ENCODE measurements at places on chromosomes 3 and 15. TPM values are rescaled to one million over a fixed set of nuclear protein-coding genes. Genes with fewer than 3 reads are reported as not detected.

- H3K27me3 ChIP-seq = no peaks in the 10 kb centered on the region
- no peaks in the 10 kb centered on the region for H3K36me3 ChIP-seq
- no peaks in the 10 kb centered on the region for H3K4me1 ChIP-seq
- no peak overlapping the region for H3K27ac ChIP-seq
- no peak overlapping the region for H3K4me3 ChIP-seq
- no peak for DNase-seq
Observed at GRCh38 chr15:67505675-67506572, 15.0 kb upstream of the C15orf61 start.

GRCh38 chr3:29906906-29907305, 626.0 kb downstream of the RBMS3 start:
- H3K4me3 ChIP-seq = no peak overlapping the region
- H3K36me3 ChIP-seq = no peaks in the 10 kb centered on the region
- no peaks in the 10 kb centered on the region for H3K4me1 ChIP-seq
- H3K27me3 ChIP-seq = no peaks in the 10 kb centered on the region
- no peak for DNase-seq

- H3K27me3 ChIP-seq = no peaks in the 10 kb centered on the region
- DNase-seq = no peak
- no peaks in the 10 kb centered on the region for H3K36me3 ChIP-seq
- no peak overlapping the region for H3K4me3 ChIP-seq
- no peak overlapping the region for H3K27ac ChIP-seq
Observed at GRCh38 chr3:27507111-27507510, 22.9 kb upstream of the SLC4A7 start.

DNA sequence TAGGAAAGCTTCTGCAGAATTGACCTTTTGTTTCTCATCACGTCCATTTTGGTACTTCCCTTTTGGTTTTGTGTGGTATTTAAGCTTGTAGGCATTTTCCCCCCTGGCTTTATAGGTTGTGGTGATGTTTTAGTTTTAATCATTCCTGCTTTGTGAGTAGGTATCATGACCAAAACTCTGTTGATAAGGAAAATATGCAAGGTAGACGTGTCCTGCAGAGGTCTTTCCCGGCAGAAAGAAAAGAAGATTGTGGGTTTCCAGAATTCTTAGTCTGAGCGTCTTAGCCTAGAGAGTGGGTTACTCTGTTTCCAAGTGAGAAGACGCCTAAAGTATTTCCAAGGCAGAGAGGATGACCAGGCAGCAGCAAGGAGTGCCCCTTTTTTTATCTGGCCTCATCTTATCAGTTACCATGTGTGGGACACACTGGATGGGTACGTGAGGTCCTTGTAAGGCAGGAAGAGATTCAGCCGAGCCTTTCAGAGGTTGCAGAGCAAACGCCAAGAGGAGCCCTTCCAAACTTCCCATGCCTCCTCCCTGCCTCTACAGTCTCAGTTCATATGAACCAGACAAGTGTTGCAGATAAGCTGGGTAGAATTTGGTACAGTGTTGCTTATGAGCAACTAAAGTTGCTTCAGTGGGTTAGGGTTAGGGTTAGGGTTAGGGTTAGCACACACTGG, 58.8 kb downstream of the ARNT2 start:
- no peak for DNase-seq
- no peak overlapping the region for H3K4me3 ChIP-seq
- no peaks in the 10 kb centered on the region for H3K4me1 ChIP-seq
- H3K27ac ChIP-seq = no peak overlapping the region
- H3K36me3 ChIP-seq = no peaks in the 10 kb centered on the region

DNA sequence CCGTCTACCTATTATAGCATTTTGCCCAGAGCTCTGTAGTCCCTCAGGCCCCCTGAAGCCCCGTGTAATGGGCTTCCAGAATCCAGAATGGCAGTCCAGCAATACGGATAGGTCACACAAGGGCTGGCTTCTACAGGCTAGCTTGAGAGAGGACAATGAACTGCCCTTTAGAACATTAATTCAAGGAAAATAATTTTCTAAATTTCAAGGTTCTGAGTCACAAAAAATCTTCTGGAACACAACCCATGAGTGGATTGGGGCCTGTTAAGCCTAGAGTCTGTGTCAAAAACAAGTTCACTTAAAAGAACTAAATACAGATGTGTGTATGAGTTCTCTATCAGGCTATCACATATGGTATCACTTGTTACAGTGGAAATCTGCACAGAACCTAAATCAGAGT, 28.8 kb downstream of the DCP1A start:
- no peaks in the 10 kb centered on the region for H3K4me1 ChIP-seq
- H3K36me3 ChIP-seq = no peaks in the 10 kb centered on the region
- no peak overlapping the region for H3K4me3 ChIP-seq
- DNase-seq = no peak

NCK1 gene
- 48.4 TPM for total RNA-seq

- no peaks in the 10 kb centered on the region for H3K27me3 ChIP-seq
- H3K4me1 ChIP-seq = no peaks in the 10 kb centered on the region
- H3K4me3 ChIP-seq = no peak overlapping the region
- H3K36me3 ChIP-seq = no peaks in the 10 kb centered on the region
- H3K27ac ChIP-seq = no peak overlapping the region
- no peak for DNase-seq
Observed at GRCh38 chr3:435161-435560, 238.6 kb downstream of the CHL1 start.

OR5K1 gene
- total RNA-seq = not detected

GRCh38 chr3:5726621-5727020, 539.1 kb downstream of the EDEM1 start:
- no peak overlapping the region for H3K27ac ChIP-seq
- H3K4me3 ChIP-seq = no peak overlapping the region
- H3K36me3 ChIP-seq = no peaks in the 10 kb centered on the region
- H3K27me3 ChIP-seq = no peaks in the 10 kb centered on the region
- no peak for DNase-seq
- no peaks in the 10 kb centered on the region for H3K4me1 ChIP-seq

DNA sequence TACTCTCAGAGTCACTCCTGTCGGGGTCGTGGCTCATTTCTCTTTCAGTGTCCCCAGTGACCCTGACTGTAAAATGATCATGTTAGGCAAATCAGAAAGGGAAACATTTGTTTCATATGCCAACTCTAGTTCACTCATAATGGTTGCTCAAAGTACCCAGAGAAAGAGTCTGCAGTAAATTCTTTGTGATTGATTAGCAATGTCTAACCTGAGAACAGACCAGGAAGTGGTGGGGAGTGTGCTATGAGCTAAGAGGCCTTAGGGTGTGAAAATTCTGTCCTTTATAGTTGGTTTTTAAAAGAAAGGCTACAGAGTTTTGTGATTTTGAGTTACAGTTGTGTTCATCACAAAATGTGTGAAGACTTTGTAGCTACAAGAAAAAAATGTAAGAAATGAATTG, 108.9 kb downstream of the EDEM1 start:
- H3K4me1 ChIP-seq = no peaks in the 10 kb centered on the region
- no peak for DNase-seq
- H3K27ac ChIP-seq = no peak overlapping the region
- no peaks in the 10 kb centered on the region for H3K36me3 ChIP-seq
- no peaks in the 10 kb centered on the region for H3K27me3 ChIP-seq
- H3K4me3 ChIP-seq = no peak overlapping the region

DNA sequence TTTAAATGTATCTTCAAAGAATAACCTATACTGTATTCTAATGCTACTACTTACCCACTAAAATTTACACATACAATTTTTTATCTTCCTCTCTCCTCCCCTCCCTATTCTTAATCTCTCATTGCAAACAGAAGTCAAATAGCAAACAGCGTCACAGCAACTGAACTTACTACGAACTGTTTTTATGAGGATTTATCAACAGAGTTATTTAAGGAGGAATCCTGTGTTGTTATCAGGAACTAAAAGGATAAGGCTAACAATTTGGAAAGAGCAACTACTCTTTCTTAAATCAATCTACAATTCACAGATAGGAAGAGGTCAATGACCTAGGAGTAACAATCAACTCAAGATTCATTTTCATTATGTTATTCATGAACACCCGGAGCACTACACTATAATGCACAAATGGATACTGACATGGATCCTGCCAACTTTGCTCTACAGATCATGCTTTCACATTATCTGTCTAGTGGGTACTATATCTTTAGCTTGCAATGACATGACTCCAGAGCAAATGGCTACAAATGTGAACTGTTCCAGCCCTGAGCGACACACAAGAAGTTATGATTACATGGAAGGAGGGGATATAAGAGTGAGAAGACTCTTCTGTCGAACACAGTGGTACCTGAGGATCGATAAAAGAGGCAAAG, 984 bp downstream of the FGF7 start:
- no peaks in the 10 kb centered on the region for H3K36me3 ChIP-seq
- H3K4me3 ChIP-seq = peak overlapping the region; percentile 45
- peak overlapping the region; percentile 85 for H3K27ac ChIP-seq
- DNase-seq = no peak

DPH6 gene
- total RNA-seq = 38.3 TPM

DNA sequence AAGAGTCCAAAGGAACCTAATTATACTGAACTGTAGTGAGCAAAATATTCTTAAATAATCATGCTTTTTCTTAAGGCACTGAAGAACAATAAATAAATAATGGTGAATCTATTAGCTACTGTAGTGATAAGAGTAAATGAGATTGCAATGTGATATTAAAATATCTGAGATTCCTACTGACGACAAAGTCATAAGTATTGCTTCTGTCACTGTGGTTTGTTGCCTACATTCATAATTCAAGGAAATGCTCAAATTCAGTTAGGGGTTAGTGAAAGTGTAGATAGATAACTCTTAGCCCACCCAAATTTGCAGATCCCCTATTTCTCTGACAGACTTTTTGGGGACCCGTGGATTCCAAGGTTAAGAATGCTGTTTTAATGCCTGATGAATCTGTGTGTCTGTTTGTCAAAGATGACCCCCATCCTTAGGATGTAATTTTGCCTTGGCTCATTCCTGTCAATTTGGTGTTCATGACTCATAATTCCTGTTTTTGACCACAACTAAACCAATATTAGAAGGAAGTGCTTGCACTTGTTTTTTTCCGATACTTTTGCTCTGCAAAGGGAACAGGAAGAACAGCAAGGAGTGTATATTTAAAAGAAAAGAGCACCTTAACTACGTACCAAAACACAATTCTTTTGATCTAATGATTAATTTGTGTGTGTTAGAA, 86.7 kb downstream of the MAGI1 start:
- H3K27ac ChIP-seq = no peak overlapping the region
- DNase-seq = no peak
- H3K4me1 ChIP-seq = no peaks in the 10 kb centered on the region
- no peaks in the 10 kb centered on the region for H3K27me3 ChIP-seq
- no peak overlapping the region for H3K4me3 ChIP-seq

DNA sequence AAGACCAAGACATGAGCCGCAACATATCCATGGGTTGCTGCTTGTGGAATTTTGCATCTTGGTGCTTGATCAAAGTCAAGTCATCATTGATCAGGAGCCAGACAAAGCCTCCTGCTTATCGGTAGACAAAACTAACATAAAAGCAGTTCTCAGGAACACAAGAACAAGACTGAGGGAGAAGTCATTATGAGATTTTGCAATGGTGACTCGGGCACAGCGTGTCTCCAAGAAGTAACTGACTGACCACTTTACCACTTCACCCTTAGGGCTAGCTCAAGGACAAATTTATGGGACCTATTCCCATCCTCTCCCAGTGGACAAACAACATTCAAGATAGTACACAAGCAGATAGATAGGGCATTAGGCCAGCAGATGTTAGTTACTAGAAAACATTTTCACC, 68.1 kb upstream of the LIMD1 start:
- H3K4me1 ChIP-seq = no peaks in the 10 kb centered on the region
- no peak overlapping the region for H3K4me3 ChIP-seq
- no peak overlapping the region for H3K27ac ChIP-seq
- H3K27me3 ChIP-seq = no peaks in the 10 kb centered on the region
- no peak for DNase-seq
- no peaks in the 10 kb centered on the region for H3K36me3 ChIP-seq

CCDC39 gene
- not detected for total RNA-seq

- no peaks in the 10 kb centered on the region for H3K27me3 ChIP-seq
- DNase-seq = no peak
- no peak overlapping the region for H3K4me3 ChIP-seq
Observed at GRCh38 chr3:142275856-142276255, 50.5 kb upstream of the GK5 start.

GRCh38 chr15:25655207-25655948, 207.7 kb downstream of the ATP10A start:
- H3K27me3 ChIP-seq = no peaks in the 10 kb centered on the region
- no peaks in the 10 kb centered on the region for H3K36me3 ChIP-seq
- H3K27ac ChIP-seq = no peak overlapping the region
- H3K4me3 ChIP-seq = no peak overlapping the region

GRCh38 chr3:21274079-21274571, 476.9 kb downstream of the ZNF385D start:
- H3K4me3 ChIP-seq = no peak overlapping the region
- no peaks in the 10 kb centered on the region for H3K36me3 ChIP-seq
- H3K27ac ChIP-seq = no peak overlapping the region
- H3K27me3 ChIP-seq = no peaks in the 10 kb centered on the region
- H3K4me1 ChIP-seq = no peaks in the 10 kb centered on the region
- DNase-seq = no peak

DNA sequence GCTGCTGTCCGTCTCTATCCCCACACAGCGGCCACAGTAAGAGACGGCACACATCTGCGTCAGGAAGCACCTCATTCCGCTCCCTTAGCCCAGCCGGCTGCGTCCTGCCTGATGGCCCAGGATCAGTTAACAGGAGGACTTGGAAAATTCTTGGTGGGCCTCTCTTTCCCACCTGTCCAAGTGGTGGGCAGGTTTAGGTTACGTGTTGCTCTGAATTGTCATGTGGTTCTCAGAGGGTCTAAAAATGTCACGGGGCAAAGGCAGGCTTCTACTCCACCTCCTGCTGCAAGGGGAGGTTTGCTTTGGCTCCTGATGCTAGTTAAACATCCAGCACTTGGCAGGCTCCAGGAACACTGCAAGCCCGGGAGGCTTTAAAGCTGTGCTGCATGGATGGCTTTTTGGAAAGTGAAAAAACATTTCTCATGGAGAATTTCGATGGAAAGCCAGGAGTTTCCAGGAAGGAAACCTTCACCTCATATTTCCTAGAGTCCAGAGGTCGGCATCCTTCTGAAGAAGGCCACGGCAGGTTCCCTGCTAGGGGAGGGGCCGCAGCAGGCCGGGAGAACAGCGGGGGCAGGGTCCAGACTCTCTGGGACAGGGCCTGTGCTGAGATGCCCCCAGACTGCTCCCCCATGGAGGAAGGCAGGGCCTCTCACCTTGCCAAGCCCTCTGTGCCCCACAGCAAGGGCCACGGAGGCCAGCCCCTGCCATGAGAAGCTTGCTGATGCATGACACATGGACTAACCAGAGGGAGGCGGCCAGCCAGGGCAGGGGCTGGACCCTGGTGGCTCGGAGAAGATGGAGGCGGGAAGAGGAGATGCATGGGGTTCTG, 10.8 kb downstream of the CTSH start:
- H3K4me3 ChIP-seq = no peak overlapping the region
- H3K4me1 ChIP-seq = no peaks in the 10 kb centered on the region
- H3K27ac ChIP-seq = peak overlapping the region; percentile 56
- no peaks in the 10 kb centered on the region for H3K27me3 ChIP-seq

DNA sequence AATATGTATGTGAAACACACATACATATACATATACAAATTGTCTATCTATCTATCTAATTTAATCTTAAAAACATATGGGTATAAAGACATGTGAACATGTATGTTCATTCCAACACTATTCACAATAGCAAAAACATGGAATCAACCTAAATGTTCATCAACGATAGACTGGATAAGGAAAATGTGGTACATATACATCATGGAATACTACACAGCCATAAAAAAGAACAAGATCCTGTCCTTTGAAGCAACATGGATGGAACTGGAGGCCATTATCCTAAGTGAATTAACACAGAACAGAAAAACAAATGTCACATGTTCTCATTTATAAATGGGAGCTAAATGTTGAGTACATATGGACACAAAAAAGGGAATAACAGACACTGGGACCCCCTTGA, 5.8 kb downstream of the CCR9 start:
- no peak for DNase-seq
- H3K27me3 ChIP-seq = no peaks in the 10 kb centered on the region
- no peaks in the 10 kb centered on the region for H3K36me3 ChIP-seq
- H3K4me1 ChIP-seq = no peaks in the 10 kb centered on the region
- no peak overlapping the region for H3K27ac ChIP-seq

IL12A gene
- 0.73 TPM for total RNA-seq
